ENCODE measurements at places on chromosomes 2 and 18. TPM values are rescaled to one million over a fixed set of nuclear protein-coding genes. Genes with fewer than 3 reads are reported as not detected.

The PSMD1 gene
- 206 TPM for polyA plus RNA-seq

GRCh38 chr2:198775737-198776136 lies 682.0 kb downstream of the SATB2 start:
- DNase-seq = no peak

The HOXD10 gene
- 12.6 TPM for polyA plus RNA-seq

DNA sequence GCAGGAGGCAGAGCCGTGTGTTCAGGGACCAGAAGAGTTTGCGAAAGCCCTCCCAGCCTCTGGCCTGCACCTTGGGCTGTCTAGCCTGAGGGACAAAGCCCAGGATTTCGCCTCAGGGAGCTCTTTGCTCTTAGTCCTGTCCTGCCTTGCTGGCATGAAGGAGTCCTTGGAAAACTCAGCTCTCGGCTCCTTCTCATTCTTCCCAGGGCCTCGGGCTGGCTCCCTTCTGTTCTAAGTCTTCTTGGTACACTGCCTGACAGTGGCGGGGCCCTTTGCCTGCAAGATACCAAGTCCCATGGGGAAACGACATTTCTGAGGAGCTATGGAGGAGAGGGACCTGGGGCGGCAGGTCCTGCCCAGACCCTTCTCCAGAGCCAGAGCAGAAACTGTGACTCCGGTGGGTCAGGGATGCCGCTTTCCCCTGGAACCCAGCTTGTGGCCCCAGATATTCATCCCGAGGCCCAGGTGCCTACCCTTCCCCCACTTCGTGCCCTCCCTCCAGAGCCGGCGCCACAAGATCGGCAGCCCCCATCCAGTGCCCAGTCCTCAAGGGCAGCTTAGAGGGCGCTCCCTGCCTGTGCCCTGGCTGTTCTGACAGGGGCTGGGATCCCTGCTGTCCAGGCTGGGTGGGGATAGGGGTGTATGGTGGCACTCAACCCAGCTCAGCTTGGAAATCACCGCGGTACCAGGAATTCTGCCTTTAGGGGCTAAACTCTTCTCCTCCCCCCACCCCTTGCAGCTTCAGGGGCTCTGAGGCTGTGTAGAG lies 5.5 kb upstream of the CYP26B1 start:
- no peak for DNase-seq

GRCh38 chr2:8882094-8882493 lies 44.7 kb upstream of the KIDINS220 start:
- no peak for DNase-seq

The NEURL3 gene
- polyA plus RNA-seq = not detected

- DNase-seq = no peak
Measured at GRCh38 chr2:23158306-23158705, 226.7 kb upstream of the KLHL29 start.

DNA sequence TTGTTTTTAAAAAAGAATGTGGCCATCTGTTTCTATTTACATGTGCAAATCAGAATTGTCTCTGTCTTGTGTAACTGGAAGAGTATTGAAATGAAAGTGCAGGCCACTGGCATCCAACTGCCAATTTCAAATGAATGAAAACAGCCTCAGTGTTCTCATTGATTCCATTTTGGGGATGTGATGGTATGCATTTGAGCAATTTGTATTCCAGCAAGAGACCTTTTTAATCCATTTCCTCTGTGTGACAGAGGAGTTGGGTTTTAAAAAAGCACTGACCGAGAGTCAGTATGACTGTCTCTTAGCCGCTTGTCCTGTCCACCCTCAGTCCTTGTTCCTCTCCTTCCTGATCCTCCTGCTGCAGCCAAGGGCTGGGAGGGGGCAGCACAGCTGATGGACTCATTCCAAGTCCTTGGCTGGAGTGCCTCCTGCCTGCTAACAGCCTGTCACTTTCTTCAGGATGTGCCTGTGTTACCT lies 50.0 kb downstream of the ASAP2 start:
- no peak for DNase-seq
